ENCODE measurements at places on chromosomes 7 and 10.

GRCh38 chr7:99631295-99632109 lies 14.8 kb downstream of the ZSCAN25 start:
- DNase-seq, result peak; percentile 32

DNA sequence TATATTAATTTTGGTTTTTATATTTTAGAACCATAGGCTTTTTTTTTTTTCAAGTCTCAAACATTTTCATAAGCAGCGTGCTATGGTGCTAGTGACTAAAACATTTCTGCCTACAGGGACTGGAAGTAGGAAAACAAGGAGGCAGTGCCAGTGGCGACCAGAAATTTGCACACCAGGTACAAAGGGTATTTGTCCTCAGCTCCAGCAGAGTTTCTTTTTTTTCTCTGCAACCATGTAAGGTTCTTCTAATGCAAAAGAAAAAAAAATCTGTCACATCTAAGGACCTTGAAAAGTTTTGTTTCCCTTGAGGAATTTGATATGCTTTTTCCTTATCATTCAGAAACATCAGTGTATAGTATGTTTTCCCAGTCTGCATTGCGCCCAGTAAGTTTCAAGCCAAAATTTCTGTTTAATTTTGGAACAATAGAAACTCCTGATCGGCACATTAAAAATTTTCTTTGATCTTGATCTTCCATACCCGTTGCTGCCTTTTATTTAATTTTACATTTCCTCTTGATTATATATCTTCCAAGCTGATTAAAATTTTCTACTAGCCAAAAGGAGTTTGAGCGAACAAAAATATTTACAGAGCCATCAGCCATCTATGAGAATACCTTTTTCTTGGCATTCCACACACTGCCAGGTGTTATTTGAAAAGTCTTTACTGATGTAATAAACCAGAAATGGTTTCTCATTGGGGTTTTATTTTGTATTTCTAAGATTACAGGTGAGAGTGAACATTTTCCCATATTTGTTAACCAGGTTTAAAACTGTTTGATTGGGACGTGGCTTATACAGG lies 956 bp upstream of the KLHDC10 start:
- DNase-seq, result no peak

- peak; percentile 56 for DNase-seq
Measured at GRCh38 chr10:22335173-22335933, 9.9 kb upstream of the SPAG6 start.

- DNase-seq, result peak; percentile 37
Measured at GRCh38 chr7:4797858-4798705, 22.7 kb downstream of the AP5Z1 start.

DNA sequence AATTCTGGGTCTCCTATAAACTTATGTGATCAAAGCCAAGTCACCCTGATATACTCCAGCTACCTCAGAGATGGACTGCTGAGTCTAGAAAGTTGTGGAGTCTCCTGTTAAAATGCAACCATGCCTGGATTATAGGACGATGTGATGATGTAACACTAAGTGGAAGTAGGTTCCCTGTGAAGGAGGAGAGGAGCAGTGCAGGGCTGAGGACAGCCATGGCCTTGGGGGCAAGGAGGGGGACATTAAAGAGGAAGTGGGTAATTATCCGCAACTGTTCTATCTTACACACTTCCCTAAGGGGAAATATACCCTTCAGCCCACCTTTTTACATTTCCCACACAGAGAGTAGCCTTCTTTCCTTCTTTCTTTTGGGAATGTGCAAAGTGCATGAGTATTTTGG lies 63.8 kb downstream of the MTPN start:
- no peak for DNase-seq

GRCh38 chr10:7932301-7933036 lies 114.2 kb downstream of the TAF3 start:
- DNase-seq, result no peak

- DNase-seq, result no peak
Measured at GRCh38 chr10:127195571-127196281, 665 bp downstream of the INSYN2A start.

GRCh38 chr7:64908358-64908757 lies 5.3 kb downstream of the ZNF273 start:
- DNase-seq, result no peak

- DNase-seq, result no peak
Measured at GRCh38 chr7:102107474-102108104, 179.1 kb upstream of the SH2B2 start.

DNA sequence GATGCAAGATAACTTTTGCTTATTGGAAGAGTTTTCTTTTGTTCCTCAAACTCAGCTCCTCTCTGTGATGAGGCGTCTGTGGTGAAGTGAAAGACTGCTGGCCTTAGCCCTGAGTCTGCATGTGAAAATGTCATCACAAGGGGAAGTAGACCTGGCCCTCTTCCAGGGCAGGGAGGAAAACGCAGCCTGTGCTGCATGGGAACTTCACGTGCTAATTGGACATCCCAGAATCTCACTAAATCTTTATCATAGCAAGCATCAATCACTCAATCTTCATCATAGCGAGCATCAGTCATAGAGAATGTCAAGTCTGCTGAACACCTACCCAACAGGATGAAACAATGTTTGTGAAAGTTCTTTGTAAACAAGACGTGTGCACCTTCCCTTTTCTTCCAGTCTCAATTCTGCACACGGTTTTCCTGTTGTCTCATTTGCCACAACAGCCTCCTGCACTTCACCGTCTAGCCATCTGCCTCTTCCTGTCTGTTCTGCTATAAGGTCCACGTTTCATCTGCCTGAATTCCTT lies 314.6 kb downstream of the FRMD4A start:
- peak; percentile 31 for DNase-seq

GRCh38 chr7:28096713-28097112 lies 83.9 kb downstream of the JAZF1 start:
- peak; percentile 84 for DNase-seq

DNA sequence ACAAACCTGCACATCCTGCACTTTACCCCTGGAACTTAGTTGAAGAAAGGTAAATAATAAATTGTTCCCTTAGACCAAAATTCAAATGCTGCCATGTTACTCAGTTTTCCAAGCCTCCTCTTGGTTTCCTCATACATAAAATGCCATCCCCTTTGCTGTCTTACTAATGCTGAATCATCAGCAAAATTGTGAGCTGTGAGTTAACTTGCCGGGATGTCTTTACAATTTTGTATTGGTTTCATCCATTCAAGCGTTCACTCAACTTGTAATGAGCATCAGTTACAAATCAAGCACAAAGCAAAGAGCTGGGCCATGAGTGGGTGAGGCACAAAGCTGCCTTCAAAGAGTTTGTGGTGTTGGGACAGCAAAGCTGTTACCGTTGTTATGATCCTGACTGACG lies 395.8 kb upstream of the ZMIZ1 start:
- peak; percentile 38 for DNase-seq

GRCh38 chr7:41777894-41778596 lies 75.2 kb upstream of the INHBA start:
- DNase-seq, result peak; percentile 32

GRCh38 chr7:143379611-143380259 lies 1.4 kb upstream of the ZYX start:
- DNase-seq, result no peak

GRCh38 chr7:50725774-50726173 lies 56.9 kb downstream of the GRB10 start:
- DNase-seq, result no peak

- DNase-seq, result peak; percentile 46
Measured at GRCh38 chr10:4851846-4852245, 25.8 kb downstream of the AKR1E2 start.

DNA sequence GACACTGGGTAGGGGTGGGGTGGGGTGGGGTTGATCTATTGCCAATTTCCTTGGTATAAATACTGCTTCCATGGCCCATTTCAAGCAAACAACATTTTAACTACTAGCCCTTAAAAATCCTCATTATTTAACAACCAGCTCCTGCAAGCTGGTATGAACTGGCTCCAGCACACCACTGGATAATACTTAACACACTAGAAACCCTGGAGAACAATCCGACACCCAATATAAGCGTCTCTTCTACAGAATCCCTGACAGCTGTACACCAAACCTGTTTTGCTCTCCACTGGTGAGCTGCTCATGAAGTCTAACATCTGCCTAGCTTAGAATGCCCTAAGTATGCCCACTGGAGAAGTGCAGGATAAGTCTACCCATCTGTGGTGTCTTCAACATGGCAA lies 116.8 kb downstream of the HIPK2 start:
- no peak for DNase-seq

- no peak for DNase-seq
Measured at GRCh38 chr10:79995979-79996634, 47.2 kb upstream of the SFTPD start.

DNA sequence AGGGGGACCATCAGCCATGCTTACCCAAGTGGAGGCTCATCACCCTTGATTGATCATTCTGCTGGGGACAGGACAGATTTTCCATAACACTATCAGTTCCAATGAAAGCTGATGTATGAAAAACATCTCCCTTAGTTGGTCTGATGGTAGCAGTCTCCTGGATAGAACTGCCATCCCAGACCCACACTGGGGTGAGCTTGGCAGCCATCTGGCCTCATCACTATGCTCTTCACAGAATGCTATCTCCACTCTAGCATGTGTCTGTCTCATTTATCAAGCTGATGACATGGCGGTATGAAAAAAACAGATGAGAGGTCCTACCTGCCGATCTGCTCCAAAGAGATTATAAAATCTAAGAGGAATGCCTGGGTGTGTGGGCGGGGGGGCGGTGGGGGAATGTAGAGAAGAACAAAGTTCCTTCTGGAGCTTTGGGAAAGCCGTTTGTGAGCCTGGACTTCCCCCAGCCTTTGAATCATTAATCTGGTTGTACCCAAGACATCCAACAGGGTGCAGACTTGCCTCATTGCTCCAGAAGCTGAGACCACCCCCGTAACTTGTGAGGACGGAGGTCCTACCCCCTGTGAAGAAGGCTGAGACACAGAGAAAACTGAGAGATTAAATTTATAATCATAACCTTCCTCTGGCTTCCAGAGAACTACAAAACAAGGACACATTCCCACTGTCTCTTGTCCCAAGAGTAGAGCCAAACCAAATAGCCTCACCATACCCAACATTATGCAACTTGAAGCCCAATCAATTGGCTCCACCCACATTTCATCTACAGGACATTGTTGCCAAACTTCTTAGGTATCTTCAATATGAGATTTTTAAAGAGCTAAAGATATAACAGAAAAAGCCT lies 340.8 kb downstream of the KCNMA1 start:
- DNase-seq, result no peak

DNA sequence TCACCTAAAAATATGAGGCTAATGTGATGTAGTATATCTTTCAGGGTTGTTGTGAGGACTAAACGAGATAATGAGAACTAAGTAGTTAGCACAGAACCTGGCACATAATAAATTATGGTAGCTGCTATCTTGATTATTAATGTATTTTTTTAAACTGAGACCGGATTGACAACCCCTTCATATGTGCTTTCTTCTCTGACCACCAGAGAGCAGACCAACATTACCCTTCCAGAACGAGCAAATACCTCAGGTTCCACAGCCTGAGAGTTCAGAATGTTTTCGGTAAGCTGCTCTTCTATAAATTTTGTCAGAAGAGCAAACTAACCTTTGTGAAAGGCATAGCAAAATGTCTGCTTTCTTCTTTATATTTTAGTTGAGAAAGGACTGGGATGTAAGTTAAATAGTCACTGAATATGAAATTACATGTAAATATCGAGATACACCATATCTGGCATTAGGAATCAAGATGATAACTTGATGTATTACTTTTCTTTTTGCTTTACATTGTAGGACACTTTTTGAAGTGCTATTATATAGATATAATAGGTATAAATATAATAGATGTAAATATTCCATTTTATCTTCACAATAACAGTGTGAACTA lies 13.6 kb upstream of the BPGM start:
- DNase-seq, result peak; percentile 73

DNA sequence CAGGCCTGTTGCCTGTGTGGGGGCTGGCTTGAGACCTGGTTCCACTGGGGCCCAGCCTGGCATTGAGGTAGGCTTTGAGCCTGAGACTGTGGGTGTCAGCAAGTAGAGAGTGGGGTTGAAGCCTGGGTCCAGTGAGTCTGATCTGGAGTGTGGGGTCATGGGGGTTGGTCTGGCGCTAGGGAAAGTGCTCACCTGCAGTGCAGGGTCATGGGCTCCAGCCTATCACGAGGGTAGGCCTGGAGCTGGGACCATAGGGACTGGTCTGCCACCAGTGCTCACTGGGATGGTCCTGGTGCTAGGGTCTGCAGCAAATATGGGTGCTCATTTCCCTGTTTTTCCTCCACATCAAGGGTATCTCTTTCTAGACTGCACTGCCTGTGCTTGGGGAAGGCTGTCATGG lies 95.4 kb upstream of the KLF14 start:
- DNase-seq, result no peak

DNA sequence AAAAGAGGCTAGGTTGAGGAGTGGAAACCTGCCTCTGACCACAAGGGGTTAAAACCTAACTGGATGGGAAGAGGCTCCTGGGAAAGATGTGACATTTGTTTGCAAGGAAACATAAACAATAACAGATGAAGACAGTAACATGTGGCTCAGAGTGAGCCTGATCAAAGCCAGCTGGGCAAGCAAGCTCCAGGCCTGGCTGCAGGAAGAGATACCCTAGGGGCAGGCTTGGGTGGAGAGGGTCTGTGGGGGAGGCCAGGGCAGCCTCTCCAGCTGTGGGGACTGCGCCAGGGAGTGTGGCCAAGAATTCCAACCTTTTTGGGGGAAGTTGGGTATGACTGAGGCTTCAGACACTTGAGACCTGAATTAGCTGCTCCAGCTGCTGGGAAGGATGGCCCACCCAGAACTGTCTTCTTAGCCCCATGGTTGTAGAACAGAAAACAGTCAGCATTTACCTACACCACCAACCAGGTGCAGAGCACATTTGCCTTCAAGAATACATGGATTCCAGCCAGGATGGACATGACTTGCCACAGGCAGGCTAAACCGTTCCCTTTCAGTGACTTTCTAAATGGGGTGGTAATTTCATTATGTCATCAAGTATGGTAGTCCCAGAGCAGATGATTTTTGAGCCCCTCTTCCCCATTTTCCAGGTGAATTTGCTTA lies 10.4 kb upstream of the FAM170B start:
- DNase-seq, result no peak
